Activated CD8-positive, alpha-beta memory T cell treated with anti-CD3 and anti-CD28 coated beads for 24 hours (primary cell): ENCODE measurements at places on chromosomes 7 and 10.

- DNase-seq, result no peak
Measured at GRCh38 chr10:49268185-49268584, 30.8 kb upstream of the C10orf71 start.

- no peak for DNase-seq
Measured at GRCh38 chr10:70691611-70692010, 19.3 kb downstream of the ADAMTS14 start.

GRCh38 chr10:131249238-131249954, 62.1 kb downstream of the TCERG1L start:
- no peak for DNase-seq

DNA sequence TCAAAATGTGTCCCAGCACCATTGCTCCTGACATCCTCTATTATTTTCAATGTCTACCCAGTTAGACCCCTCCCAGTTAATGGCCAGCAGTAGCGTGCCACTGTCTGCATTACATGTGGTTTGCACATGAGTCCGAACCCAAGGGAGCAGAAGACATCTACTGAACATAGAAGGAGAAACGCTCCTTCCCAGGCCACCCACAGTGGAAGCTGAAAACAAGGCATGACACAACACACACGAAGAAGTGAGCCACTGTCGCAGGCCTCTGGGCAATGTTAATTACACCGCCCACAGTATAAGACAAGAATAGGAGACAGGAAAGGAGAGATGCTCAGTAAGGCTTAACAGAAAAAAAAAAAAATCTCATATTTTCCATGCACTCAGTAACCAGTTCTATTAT, 50.5 kb downstream of the MKX start:
- no peak for DNase-seq

- no peak for DNase-seq
Measured at GRCh38 chr10:47317251-47317650, 5.0 kb upstream of the GDF2 start.

DNA sequence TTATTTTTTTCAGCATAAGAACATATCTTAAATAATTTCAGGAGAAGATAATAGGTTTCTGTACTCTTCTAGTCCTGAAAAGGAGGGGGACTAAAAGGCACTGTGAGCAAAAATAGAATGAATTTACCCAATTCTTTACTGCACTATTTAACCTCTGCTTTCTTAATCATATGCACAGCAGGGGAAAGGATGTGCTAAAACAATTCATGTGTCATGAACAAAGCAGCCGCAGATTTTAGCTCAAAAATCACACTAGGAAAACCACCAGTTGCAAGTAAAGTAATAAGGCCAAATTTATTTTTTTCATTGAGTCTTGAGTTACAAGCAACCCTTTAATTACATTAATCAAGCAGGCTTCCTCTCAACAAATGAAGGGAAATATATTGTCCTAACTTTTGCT, 80.1 kb downstream of the CABCOCO1 start:
- DNase-seq, result no peak

- no peak for DNase-seq
Measured at GRCh38 chr7:77687100-77687746, 9.0 kb upstream of the RSBN1L start.

- DNase-seq, result no peak
Measured at GRCh38 chr10:120077707-120078492, 185.4 kb downstream of the SEC23IP start.

DNA sequence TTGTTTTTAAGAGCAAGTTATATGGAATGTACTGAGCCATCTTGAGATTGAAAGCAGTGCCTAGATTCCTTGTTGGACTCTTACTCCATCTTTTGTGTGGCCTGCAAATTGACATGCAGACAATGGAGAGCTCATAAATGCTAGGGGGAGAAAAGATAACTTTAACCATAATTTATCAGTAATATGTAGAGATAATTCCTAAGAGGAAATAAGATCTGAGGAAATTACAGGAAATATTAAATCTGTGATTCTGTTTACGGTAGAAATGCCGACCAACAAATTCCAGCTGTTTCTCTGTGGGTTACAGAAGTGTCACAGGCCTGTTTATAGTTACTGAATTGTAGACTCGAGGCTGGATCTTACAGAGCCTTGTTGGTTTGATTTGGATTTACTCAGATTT, 348.0 kb downstream of the SUGCT start:
- DNase-seq, result no peak

DNA sequence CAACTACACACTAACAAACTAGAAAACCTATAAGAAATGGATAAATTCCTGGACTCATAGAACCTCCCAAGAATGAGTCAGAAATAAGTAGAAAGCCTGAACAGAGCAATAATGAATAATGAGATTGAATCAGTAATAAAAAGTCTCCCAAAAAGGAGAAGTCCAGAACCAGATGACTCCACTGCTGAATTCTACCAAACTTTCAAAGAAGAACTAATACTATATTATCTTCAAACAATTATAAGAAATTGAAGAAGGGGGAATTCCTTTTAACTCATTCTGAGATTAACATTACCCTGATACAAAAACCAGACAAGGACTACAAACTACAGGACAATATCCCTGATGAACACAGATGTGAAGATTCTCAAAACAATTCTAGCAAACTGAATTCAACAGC, 47.8 kb upstream of the CDK6 start:
- DNase-seq, result no peak
